Stimulated activated CD4-positive, alpha-beta T cell treated with anti-CD3 and anti-CD28 coated beads, Interleukin-15, amount 100 ng/mL, for 48 hours (primary cell): ENCODE measurements at places on chromosomes 1 and 21.

DNA sequence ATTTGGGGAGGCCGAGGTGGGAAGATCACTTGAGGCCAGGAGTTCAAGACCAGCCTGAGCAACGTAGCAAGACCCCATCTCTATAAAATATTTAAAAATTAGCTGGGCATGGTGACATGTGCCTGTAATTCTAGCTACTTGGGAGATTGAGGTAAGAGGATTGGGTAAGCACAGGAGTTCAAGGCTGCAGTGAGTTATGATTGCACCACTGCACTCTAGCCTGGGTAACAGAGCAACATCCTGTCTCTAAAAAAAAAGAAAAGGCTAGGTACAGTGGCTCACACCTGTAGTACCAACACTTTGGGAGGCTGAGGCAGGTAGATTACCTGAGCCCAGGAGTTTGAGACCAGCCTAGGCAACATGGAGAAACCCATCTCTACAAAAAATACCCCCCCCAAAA is 35.7 kb upstream of the RCC1 start:
- no peak for DNase-seq

DNA sequence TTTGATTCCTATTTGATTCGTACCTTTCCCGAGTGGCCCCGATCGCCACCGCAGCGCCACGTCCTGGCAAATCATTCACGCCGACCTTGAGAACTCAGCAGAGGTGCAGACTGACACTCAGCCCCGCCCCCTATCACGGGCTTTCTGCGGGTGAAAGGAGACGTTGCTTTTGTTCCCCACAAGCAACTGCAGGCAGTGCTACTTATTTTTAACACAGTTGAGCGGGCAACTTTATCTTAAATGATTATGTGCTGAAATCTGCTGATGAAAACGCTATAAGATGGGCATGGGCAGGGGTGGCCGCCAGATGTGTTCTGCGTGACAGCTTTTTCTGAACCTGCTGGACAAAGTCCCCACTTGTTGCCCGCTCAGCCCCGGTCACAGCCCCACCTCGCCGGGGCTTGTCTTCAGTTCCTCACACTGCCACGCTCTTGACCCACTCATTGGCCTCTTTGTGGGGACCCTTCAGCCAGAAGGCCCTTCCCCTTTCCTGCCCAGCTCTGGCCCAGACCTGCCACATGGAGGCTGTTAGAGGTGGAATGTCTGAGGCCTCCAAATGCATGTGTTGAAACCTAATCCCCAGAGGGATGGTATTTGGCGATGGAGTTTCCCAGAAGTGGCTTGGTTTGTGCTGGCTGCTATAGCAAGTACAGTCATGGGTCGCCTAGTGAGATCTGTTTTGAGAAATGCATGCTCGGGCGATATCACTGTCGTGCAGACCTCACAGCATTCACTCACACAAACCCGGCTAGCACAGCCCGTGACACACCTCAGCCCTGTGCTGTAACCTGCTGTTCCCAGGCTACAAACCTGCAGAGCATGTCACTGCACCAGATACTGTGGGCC is 15.7 kb upstream of the PDXK start:
- no peak for DNase-seq

DNA sequence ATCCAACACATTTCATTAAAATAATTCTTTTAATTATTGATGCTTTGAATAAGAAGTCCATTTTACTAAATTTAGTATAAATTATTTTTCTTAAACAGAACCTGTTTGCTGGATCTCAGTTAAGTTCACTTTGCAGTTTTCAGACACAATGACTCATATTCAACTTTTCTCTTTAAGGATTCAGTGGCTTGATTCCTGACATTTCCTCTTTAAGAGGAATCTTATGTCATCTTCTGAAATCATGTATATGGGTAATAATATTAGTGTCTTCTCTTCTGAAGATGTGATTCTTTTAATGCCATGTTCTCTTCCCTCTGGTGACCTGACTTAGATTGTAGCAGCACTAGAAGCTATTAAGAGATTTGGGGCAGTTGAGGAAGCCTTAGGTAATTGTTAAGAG is 12.6 kb downstream of the CREG1 start:
- no peak for DNase-seq

GRCh38 chr1:76868916-76869315 is 1.6 kb downstream of the ST6GALNAC5 start:
- DNase-seq: no peak

DNA sequence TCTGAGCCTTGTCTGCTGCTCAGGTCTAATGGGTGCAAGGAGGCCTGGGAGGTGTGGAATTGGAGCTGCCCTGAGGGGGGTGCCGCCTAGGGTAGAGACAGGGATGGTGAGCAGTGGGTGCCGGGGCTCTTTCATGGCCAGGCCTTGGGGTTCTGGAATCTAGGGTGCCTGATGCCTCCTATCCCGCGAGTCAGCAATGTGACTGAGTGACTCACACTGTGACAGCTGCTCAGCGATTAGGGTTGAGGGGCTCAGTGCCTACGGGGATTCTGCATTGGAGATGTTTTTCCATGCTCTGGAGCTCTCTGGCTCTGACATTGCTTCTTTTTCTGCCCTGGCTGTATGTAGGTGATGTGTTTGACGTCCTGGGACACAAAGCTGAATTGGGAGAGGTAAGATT is 16.8 kb downstream of the ATP8B2 start:
- no peak for DNase-seq

DNA sequence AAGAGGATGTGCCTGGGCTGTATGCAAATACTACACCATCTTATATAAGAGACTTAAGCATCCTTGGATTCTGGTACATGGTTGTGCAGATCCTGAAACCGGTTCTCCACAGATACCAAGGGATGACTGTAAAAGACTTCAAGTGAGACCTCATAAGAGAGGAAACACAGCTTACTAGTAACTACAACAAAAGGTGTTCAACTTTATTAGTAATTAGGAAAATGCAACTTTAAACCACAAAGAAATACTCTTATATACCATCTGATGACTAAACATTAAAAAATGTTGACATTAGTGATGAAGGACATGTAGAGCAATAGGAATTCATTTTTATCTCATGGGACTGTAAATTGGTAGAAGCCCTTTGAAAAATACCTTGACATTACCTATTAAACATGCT is 102.7 kb downstream of the RASAL2 start:
- no peak for DNase-seq

- DNase-seq: no peak
These were observed 509.8 kb downstream of the PTPRU start for GRCh38 chr1:29746076-29746665.

GRCh38 chr21:46205766-46206162 is 21.5 kb upstream of the SPATC1L start:
- no peak for DNase-seq

GRCh38 chr1:196155586-196155985 is 452.7 kb downstream of the KCNT2 start:
- DNase-seq: no peak

DNA sequence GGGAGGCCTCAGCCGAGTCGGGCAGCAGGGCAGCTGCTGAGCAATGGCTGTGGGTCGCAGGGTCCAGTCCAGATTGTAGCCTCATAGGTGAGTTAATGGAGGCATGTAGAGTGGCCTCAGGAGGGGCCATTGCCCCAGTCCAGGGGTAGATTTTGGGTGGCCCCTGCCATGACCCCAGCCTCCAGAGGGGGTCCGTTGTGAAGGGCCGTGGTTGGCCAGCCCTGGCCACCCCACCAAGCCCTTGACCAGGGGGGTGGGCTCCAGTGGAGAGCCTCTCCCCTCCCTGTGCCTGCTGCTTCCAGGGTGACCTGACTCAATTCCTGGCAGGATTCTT is 26.1 kb downstream of the TRPM2 start:
- DNase-seq: no peak

DNA sequence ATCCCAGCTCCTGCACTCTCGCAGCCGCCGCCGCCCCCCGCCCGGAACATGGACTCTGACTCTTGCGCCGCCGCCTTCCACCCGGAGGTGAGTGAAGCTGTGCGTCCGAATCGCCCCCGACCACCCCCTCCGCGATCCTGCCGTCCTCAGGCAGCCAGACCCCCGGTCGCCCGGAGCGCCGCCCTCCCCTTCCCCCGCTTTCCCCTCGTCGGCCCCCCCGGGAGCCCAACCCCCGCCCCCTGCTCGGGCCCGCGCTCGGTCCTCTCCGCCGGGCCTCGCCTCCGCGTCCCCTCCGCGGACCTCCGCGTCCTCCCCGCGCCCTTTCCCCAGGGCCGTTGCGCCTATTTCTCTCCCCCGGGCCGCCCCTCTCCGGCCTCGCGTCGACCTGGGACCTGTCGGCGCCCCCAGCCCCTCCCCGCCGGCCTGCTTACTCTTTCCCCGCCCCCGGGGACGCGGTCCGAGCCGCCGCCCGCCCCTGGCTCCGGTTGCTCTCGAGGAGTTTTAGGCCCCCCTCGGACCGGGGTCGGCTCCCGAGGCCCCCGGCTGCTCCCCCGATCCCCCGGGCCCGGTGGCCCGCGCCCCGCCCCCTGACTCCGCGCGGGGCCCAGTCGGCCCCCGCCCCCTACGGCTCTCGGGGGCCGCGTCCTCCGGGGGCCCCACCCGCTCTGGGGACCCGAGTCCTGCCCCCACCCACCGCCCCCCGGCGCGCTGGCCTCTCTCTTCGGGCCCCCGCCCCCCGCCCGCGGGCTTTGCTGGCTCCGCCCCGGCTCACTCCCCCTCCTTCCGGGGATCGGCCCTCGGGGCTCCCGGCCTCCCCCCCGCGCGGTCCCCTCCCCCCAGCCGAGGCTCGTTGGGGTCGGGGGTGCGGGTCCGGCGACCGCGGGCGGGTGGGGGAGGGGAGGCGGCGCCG is 743 bp downstream of the PHF13 start:
- DNase-seq: peak; percentile 25

- no peak for DNase-seq
These were observed 122.8 kb upstream of the RAB4A start for GRCh38 chr1:229148041-229148671.
